ENCODE measurements at places on chromosomes 3 and 15. TPM values are rescaled to one million over a fixed set of nuclear protein-coding genes. Genes with fewer than 3 reads are reported as not detected.

Gene TRAIP
- total RNA-seq, result 2.4 TPM

Gene CAMK2N2
- total RNA-seq, result not detected

Gene MCF2L2
- total RNA-seq, result under 0.01 TPM

Gene HHATL
- total RNA-seq, result not detected

Gene GP9
- not detected for total RNA-seq

Gene TIMP4
- total RNA-seq, result 2.4 TPM

Gene ADGRG7
- total RNA-seq, result not detected

Gene WNT5A
- total RNA-seq, result 145 TPM

Gene AMIGO3
- total RNA-seq, result 0.29 TPM

Gene CLSTN2
- under 0.01 TPM for total RNA-seq

Gene ECE2
- total RNA-seq, result not detected

Gene NCK1
- total RNA-seq, result 42.4 TPM

Gene THSD4
- total RNA-seq, result 15.6 TPM

Gene FBXO40
- not detected for total RNA-seq

Gene GPR176
- total RNA-seq, result 173 TPM

Gene SYNPR
- total RNA-seq, result not detected

Gene TTC21A
- 8.5 TPM for total RNA-seq

Gene BOC
- total RNA-seq, result 29.2 TPM

Gene CORO2B
- 14.1 TPM for total RNA-seq

Gene FBXL22
- total RNA-seq, result 0.59 TPM

Gene ANKUB1
- total RNA-seq, result not detected

Gene CD80
- 2.5 TPM for total RNA-seq

Gene OR5K4
- not detected for total RNA-seq

Gene TRPM1
- under 0.01 TPM for total RNA-seq

Gene GOLGA8J
- total RNA-seq, result 0.29 TPM

Gene SNTN
- total RNA-seq, result not detected

Gene CCR1
- 1.1 TPM for total RNA-seq

Gene NR1I2
- total RNA-seq, result not detected

Gene MORC1
- total RNA-seq, result not detected

Gene CCR2
- not detected for total RNA-seq

Gene VIPR1
- not detected for total RNA-seq

Gene PPCDC
- 5.6 TPM for total RNA-seq

Gene OXTR
- 6.2 TPM for total RNA-seq

Gene RAB6B
- total RNA-seq, result 0.59 TPM

Gene DUOXA2
- not detected for total RNA-seq

Gene AMT
- 1.1 TPM for total RNA-seq

Gene SIDT1
- under 0.01 TPM for total RNA-seq

Gene GNL3
- 111 TPM for total RNA-seq

Gene RARB
- total RNA-seq, result 4.1 TPM

Gene CSK
- 30.6 TPM for total RNA-seq

Gene P2RY12
- total RNA-seq, result not detected

Data from osteoblast (primary cell).